CD8-positive, alpha-beta memory T cell (primary cell): ENCODE measurements at places on chromosomes 16 and 17. TPM values are rescaled to one million over a fixed set of nuclear protein-coding genes. Genes with fewer than 3 reads are reported as not detected.
A peak's percentile ranks its signal among the peaks of the same experiment; 100 is the strongest.

GRCh38 chr16:24102209-24102660 is 153.9 kb upstream of the CACNG3 start:
- DNase-seq = no peak

FNDC8 gene
- 0.15 TPM for total RNA-seq

- DNase-seq = no peak
Measured at GRCh38 chr17:75459246-75459589, 2.8 kb downstream of the TMEM94 start.

DHRS7C gene
- total RNA-seq = not detected

DNA sequence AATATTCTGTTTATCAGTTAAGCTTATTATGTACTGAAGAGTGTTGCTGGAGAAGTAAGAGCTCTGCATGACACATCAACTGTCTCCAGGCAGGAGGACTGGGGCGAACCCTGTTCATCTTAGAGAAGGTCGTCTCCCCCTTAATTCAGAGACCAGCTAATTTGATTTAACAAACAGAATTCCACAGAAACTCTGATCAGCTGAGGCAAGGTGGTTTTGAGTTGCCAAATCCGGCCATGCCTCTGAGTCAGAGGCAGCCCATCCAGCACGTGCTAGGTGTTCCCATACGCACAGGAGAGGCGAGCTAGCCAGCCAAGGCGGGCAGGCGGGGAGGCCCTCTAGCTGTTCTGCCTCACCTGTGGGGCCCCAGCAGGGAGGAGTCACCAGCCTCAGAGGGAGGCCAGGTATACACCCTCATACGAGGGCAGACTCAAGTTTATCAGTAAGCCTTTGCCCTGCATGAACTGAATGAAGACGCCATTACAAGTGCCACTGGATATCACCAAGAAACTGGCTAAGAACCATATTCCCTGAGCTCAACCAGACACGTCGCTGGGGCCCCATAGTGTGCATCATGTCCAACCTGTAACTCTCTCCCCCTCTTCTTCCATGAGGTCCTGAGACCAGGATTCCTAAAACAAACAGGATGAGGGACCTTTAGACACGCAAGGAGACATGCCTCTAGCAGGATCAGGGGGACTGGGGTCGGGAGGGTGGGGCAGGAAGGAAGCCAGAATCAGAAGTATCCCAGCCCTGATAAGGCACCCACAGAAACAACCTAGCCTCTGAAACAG is 25.7 kb downstream of the STAT5A start:
- DNase-seq = no peak

DNA sequence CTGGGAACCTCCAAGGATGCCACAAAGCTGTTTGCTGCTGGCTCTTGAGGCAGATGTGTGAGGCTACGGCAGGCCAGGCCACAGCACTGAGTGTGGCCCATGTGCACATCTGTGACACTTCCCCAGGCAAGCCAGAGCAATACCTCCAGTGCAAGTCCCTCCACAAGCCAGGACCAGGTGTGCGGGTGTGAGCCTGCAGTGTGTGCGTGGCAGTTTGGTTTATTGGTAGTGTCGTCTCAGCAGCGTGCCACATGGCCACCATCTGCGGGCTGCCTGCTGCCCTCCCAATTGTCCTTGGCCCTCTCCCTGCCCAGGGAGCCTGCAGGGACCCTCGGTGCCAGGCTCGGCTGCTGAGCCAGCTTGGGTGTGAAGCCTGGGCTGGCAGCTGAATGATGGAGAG is 9.9 kb upstream of the SREBF1 start:
- no peak for DNase-seq

- DNase-seq = no peak
Measured at GRCh38 chr17:71252436-71252835, 868.4 kb upstream of the SOX9 start.

TSPOAP1 gene
- total RNA-seq = 15.0 TPM

DNA sequence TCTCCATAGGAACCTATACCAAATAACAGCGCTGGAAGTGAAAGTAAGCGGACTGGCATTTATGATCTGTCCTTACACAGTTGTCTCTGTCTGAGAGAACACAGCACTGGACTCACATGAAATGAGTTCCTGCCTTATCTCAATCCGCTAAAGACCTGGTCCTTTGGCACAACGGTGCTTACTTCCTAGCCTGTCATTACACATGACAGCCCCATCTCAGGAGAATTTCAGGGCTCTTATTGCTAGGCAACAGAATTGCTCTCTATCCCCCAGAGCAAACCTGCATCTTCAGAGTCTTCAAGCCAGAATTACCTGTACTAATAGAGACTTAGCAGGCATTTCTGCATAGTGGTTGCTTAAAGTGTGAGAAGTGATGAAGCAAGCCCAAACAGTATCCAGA is 4.3 kb downstream of the KCNJ2 start:
- DNase-seq = no peak

ITGA2B gene
- not detected for total RNA-seq

GRCh38 chr16:77289331-77289809 is 90.2 kb downstream of the SYCE1L start:
- DNase-seq = no peak

GRCh38 chr17:27494192-27495091 is 38.2 kb downstream of the KSR1 start:
- no peak for DNase-seq

GRCh38 chr17:38554430-38555350 is 51.1 kb downstream of the SRCIN1 start:
- DNase-seq = no peak

DNA sequence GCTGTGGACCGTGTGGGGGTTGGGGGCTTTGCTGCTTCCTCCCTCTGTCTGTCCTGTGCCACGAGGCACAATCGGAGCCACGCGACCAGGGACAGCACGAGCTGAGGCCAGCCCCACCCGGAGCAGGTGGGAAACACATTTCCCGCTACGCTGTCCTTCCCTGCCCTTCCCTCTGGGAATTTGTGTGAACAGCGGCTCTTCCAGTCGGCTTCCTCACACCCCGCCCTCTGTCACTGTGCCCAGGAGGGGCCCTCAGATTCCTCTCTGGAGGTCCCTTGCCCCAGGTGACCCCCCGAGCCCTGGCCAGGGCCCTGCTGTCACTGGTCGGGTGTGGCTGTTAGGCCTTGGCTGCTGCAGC is 19.6 kb downstream of the SPIRE2 start:
- DNase-seq = no peak

TBC1D26 gene
- total RNA-seq = 0.26 TPM

SCPEP1 gene
- total RNA-seq = 27.4 TPM

DNA sequence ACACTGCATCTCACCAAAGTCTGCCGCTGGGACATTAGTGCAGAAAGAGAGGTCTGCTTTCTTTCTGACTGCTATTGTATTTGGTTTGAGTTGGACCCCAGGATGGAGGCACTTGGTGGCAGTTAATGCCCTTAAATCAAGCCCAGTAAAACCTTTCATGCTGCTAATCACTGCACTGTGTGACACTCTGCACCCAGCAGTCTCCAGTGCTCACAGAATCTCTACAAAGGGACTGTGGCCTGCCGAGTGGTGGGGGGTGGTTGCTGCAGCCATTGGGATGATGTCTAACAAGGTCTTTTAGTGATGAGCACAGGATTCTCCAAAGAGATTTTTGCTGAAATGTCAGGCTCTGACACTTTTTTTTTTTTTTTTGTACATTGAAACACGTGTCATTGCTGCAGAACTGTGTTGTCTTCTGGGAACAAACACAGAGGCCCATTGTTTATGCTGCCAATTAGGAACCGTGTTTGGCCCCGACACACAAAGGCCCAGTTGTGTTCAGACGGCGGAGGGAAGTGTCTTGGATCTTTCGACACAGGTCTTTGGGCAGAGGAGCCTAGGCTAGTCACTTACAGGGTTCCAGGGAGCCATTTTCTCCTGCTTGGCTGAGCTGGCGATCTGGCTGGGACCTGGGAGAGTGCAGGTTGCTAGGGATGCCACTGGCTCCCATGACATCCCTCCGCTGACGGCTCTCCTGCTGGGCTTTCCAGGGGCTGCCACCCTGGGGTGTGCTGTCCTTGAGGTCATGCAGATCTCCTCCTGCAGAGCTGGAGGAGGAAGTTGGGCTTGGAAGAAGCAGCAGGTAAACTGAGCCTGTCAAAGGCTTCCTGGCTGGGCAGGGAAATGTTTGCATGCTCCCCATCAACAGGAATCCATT is 16.2 kb upstream of the TNRC6C start:
- no peak for DNase-seq

STAT5A gene
- total RNA-seq = 259 TPM

GRCh38 chr16:88473666-88474534 is 20.8 kb downstream of the ZFPM1 start:
- DNase-seq = no peak

- DNase-seq = no peak
Measured at GRCh38 chr16:82899731-82900450, 273.1 kb downstream of the CDH13 start.

DNA sequence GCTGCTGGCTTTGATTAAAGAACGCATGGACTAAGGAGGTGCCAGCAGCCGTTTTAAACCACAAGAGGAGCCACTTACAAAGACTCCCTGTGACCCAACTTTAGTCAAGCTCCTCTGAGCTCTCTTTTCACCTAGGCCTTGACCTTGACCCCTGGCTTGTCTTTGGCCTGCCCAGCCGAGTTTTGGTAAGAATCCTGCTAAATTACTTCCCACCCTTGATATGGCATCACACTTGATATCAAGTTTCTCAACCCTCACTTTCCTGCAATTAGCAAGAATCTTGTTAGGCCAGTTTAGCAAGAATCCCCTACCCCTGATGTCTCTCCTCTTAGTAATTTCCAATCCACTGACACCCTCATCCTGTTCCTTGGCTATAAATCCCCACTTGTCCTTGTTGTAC is 232.8 kb upstream of the SALL1 start:
- DNase-seq = no peak

VMO1 gene
- not detected for total RNA-seq

GRCh38 chr16:78478267-78478861 is 378.9 kb downstream of the WWOX start:
- no peak for DNase-seq

DNA sequence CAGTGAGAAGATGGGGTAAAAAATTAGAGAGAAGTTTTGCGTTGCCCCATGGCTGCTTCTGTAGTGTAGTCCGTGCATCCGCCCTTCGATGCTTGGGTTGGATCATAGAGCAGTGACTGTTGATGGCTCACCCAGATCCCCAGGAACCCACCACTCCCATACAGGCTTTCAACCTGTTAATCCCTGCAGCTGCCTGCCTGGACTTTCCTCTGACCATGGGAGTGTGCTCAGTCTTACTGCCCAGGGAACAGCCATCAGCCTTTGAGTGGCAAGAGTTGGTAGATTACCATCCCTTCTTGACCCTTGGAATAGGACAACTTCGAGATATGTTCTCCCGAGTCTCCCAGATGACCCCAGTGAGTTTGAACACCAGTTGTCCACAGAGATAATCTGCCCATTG is 299.5 kb upstream of the HSBP1 start:
- DNase-seq = no peak

DNA sequence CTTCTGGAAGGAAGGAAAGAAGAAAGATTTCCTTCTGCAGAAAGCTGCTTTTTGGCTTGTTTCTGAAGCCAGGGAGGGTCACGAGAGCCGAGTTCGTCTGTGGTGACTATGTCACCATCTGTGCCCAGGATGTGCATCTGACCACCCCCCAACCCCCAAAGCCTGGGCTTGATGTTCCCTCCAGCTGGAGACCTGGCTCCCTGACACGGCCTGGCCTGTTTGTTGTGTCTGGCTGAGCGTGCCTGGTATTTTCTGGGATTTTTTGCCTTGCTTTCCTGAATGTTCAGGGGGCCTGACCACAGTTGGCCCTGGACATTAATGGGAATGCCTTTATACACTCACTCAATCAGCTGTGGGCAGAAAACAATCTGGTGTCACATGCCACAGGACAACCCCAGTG is 38.9 kb downstream of the LGALS9 start:
- DNase-seq = no peak

TPSG1 gene
- not detected for total RNA-seq

- no peak for DNase-seq
Measured at GRCh38 chr17:46984892-46985291, 5.8 kb upstream of the RPRML start.

DNA sequence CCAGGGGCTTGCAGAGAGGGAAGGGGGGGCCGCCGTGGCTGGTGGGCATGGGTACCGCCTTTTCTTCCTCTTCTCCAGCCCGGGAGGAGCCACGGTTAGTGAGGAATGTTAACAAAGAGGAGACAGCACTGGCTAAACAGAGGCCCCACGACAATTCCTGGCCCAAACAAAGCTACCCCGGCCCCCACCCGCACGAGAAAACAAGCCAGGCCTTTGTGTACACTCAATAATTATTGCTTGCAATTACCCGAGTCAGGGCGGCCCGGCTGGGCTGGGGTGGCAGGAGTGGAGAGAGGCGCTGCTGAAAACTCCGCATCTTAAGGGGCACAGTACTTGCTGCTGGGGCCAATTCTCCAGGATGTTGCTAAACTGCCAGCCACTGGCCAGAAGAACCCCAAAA is 56.4 kb downstream of the IRX5 start:
- no peak for DNase-seq

ARL4D gene
- total RNA-seq = 2.3 TPM

GRCh38 chr17:77214743-77215142 is 74.0 kb downstream of the SEC14L1 start:
- no peak for DNase-seq

GRCh38 chr16:2147981-2148671 is at the start of gene RAB26:
Gene RAB26 (plus strand): TSS chr16:2148625. CDS start chr16:2148784, 159 bp downstream.
- peak; percentile 47 for DNase-seq

- no peak for DNase-seq
Measured at GRCh38 chr17:57486882-57487301, 230.6 kb downstream of the MSI2 start.

DNA sequence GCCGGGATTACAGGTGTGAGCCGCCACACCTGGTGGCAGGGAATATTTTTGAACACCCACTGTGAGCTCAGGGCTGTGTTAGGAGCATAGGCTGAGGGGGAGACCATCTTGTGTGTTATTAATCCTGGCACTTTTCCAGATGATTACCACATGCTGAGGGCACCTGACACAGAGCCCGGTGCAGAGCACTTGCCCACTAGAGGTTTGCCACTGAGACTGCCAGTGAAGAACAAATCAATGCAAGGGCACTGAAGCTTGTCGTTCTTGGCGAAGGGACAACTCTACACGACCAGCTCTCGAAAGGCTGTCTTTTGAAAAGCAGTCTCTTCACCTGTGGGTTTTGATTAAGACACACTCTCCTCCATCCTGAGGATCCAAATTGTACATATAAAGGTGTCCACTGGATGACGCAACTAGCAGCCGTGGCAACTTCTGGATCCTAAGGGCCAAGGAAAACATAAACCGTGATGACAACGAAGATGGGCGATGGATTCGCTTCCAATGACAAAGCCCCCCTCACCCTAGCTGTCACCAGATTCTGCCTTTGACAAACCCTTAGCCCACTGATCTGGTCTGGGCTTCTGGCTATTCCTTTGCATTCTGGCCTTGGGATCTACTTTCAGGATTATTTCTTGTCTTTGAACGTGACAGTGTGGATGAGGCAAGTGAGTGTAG is 28.7 kb downstream of the WIPI1 start:
- DNase-seq = no peak
